ENCODE measurements at places on chromosomes 12 and 14.

DNA sequence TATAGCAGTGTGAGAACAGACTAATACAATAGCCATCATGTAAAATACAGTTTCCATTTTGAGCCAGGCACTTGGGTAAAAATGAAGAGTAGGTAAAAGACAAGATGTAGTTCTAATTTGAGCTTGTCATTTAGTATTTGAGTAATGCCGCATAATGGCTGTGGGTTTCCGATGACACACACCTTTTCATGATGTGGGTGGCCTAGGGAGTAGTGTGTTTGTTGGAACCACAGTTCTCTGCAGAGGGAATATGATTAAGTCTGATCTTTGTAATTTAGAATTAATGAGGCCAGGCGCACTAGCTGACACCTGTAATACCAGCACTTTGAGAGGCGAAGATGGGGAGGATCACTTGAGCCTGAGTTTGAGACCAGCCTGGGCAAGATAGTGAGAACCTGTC lies 61.8 kb downstream of the RCOR1 start:
- DNase-seq = no peak

- DNase-seq = no peak
Observed at GRCh38 chr14:67133595-67134441, 55.4 kb upstream of the GARIN2 start.

- no peak for DNase-seq
Observed at GRCh38 chr12:75717902-75718301, 206.5 kb upstream of the KRR1 start.

DNA sequence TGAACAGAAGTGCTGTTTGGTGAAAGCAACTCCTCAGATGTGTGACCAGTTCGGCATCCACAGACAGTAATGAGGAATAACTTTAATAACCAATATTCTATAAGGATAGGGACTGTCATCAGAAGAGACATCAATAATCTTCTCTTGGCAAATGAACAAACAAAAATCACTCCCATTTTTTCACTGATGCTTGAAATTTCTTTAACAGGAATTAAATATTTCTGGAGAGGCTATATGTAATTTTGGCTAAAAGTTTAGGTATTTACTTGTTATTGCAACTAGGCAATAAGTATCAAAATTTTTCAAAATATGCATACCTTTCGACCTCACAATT lies 121.6 kb upstream of the EEA1 start:
- no peak for DNase-seq

DNA sequence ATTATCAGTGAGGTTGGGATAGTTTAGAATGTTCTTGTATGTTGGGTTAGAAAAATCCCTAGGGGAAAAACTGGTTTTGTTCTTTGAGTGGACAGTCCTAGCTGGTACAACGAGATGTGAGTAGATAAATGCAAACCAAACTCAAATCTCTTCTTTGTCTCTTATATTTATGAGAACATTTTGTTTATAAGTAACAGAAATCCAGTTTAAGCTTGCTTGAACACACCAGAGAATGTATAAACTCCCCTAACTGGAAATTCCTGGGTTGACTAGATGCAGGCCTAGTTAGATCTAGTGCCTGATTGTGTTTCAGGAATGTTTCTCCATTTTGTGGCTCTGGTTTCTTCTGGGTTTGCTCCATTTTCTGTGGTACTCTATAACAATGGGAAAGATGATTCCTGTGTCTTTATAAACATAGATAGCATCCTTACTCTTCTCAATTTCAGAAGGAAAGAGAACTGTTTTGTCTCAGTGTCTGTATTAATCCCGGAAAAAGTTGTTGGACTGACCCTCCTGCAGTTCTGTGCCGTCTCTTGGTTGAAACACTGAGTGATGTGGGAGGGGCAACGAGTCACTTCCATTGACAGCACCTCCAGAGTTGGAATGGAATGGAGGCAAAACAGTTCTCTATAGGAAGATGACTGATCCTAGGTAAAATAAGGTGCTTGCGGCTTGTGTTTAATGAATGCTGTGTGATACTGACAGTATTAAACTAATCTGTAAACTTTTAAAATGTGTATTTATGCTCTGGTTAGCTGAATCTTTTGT lies 244.8 kb downstream of the TMTC2 start:
- no peak for DNase-seq

- no peak for DNase-seq
Observed at GRCh38 chr14:33291529-33292104, 352.9 kb downstream of the NPAS3 start.

- no peak for DNase-seq
Observed at GRCh38 chr14:90658541-90658967, 157.7 kb downstream of the TTC7B start.

DNA sequence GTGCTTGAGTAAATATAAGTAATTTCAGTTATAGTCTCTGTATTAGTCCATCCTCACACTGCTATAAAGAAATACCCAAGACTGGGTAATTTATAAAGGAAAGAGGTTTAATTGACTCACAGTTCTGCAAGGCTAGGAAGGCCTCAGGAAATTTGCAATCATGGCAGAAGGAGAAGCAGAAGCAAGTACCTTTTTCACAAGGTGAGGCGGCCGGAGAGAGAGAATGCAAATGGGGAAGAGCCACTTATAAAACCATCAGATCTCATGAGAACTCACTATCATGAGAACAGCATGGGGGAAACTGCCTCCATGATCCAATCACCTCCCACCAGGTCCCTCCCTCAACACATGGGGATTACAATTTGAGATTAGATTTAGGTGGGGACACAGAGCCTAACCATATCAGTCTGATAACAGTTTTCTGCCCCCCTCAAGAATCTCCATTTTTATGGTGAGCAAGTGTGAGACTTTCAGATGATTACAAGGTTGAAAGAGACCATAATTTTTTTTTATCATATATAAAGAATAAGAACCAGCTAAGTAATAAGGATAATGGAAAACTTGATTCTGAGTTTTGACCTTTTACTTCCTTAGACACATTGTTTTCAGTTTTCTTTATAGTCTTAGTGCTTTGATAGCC lies 35.6 kb downstream of the LEMD3 start:
- DNase-seq = no peak

GRCh38 chr12:27822076-27822712 lies 42.2 kb upstream of the MANSC4 start:
- peak; percentile 59 for DNase-seq

GRCh38 chr12:92615086-92615485 lies 87.7 kb upstream of the PLEKHG7 start:
- DNase-seq = no peak

- DNase-seq = no peak
Observed at GRCh38 chr12:126747530-126748149, 1519.3 kb upstream of the TMEM132C start.

DNA sequence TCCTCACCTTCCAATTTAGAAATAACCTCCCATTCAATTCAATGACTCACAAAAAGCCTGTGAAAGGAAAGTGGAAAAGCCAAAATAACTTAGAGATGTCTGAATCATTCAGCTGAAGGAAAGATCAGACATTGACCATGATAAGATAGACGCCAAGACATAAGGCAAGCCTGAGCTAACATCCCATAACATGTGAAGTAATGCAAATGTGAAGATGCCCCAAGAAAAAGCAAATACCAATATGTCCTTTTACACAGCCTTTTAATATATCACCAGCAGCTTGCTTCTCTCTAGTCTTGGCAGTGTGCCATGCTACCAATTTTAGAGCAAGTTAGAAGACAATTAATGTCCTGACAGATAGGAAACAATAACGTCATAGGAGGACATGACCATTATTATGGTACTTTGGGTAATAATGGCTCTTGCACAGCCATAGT lies 2.4 kb upstream of the NUMB start:
- DNase-seq = no peak

- peak; percentile 78 for DNase-seq
Observed at GRCh38 chr12:25186788-25187402, 8.1 kb downstream of the DNAI7 start.

- no peak for DNase-seq
Observed at GRCh38 chr14:82398256-82398655, 864.6 kb upstream of the SEL1L start.

DNA sequence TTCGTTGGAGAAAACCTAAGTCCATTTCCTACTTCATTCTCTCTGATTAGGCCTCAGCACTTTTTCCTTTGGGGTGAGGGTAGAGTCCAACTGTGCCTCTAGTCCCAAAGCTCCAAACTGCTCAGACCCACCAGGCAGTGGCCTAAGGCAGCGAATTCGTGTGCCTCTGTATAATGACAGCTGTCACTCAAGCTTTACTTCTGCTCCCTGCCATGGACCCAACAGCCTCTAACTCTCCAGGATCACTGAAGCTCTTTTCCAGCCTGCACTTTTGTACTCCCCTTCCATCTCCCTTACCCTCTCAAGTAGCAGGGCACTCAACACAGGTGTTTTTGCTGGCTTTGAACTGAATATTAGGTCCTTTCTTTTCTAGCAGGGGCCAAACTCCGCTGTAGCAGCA lies 14.8 kb upstream of the OR6S1 start:
- no peak for DNase-seq

DNA sequence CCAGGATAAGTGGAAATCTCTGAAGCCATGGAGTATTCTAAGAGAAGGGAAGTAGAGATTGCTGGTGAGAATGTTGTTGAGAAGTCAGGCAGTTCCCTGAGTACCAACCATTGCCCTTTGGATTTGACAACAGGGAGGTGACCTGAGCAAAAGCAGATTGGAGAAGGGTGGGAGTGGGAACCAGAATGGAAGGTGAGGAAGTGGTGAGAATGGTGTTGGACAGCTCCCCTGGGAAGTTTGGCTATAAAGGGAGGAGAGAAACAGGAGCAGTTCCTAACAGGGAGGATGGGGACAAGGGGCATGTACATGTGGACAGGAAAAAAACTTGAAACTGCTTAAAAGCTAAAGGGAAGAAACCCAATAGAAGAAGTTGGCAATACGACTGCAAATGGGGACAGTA lies 198.1 kb downstream of the ETV6 start:
- no peak for DNase-seq

DNA sequence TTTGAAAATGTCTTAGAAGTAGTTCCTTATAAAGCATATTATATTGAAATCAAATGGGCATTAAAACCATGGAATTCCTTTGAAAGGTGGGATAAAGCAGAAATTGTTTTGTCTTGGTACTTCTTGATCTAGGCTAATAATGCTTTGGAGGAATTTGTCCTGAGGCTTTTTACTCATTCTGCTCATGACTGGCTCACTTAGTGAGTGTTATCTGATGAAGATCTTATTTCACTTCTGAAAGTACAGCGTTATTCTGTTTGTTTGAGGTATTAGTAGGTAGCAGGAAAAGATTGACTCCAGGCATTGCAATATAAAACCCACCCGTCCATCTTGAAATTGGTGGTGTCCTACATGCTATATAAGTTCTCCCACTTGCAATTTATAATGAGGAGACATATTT lies 5.5 kb downstream of the C12orf71 start:
- DNase-seq = no peak

DNA sequence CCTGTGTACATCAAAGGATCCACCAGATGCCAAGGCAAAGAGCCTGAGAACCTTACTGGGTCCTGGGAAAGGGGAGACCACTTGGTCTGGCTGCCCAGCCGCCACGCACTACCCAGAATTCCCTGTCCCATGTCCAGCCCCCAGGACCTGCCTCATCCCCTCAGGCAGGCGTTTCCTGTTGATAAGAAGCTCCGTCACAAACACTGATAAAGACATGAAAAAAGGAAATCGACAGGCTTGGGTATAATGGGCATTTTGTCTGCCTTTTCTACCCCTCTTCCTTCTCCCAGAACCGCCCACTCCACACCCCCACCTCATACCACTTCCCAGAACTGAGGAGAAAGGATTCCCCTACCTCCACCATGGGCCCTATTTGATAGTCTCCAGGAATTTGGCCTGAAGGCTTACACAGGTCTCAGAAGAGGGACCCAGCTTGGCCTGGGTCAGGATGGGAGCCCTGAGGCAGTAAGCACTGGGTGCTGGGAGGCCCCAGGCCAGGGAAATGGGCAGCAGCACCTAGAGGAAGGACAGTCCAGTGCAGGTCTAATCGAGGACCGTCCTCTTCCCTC lies 18.8 kb downstream of the ACVRL1 start:
- no peak for DNase-seq

Data from astrocyte of the cerebellum (primary cell).